Heart right ventricle (tissue), 16 donors: ENCODE measurements at places on chromosomes 1 and 21. TPM values are rescaled to one million over a fixed set of nuclear protein-coding genes. Genes with fewer than 3 reads are reported as not detected.

GCSAML gene
- not detected for polyA plus RNA-seq

DNA sequence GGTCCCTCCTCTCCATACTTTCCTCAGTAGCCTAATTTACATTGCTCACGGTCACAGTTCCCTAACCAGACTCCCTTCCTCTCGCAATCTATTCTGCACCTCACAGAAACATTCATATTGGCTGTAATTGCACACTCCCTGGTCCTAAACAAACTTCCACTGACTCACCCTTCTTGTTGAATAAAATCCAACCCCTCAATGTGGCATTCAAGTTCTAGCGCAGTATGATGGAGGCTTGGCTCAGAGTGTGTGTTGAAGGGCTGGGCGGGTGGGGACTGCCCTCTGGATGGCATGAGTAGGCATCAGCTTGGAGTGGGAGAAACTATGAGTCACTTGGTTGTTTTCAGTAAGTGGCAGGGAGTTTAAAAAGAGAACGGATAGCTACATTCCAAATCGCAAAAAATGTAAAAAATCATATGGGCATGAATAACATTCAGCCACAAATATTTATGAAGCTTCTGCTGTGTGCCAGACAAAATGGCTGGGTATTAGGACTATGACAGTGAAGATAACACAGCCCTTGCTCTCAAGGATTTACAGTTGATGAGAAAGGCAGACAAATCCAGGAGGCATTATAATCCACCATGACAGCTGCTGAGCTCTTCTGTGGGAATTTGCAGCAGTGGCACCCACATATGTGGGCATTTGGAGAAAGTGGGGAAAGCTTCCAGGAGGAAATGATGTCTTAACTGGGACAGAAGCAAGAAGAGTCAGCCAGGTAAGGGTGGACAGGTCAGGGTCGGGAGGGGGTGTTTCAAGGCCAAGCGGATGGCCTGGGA, 42.2 kb upstream of the LYST start:
- no peak for DNase-seq

DNA sequence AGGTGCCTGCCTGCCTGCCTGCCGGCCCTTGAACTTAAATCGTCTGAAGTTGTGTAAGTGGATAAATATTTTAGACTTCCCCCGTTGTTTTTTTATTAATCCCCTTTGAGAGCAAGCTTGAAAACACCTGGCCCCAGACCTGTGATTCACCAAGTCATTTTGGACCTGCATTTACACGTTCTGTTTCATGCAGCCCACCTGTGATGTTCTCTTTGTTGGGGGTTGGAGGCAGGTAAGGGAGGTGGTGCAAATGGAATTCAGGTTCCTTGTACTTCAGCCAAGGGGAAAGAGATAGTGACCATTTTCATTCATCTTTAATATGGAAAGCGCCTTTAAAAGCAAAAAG, 1.2 kb downstream of the SLC37A1 start:
- DNase-seq, result no peak

DNA sequence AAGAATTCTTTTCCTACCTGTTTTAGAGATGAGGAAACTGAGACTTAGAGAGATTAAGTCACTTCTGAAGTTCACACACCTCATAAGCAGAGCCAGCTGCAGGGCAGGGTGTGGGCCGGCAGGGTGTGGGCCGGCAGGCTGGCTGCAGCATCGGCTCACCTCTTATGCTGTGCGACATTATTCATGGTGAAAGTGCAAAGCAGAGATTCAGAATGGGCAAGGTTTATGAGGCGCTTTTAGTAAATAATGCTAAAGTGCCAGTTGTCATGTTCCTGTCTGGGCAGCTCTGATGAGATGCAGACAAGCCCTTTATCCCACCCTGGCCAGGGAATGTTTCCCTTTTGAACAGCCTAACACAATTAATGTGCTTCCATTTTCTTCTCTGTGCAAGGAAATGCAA, 14.6 kb downstream of the MAB21L3 start:
- no peak for DNase-seq

SLC22A15 gene
- polyA plus RNA-seq, result 6.7 TPM

- no peak for DNase-seq
These were observed 77.2 kb downstream of the NRIP1 start for GRCh38 chr21:14987370-14988170.

DNM3 gene
- polyA plus RNA-seq, result 2.7 TPM

DNA sequence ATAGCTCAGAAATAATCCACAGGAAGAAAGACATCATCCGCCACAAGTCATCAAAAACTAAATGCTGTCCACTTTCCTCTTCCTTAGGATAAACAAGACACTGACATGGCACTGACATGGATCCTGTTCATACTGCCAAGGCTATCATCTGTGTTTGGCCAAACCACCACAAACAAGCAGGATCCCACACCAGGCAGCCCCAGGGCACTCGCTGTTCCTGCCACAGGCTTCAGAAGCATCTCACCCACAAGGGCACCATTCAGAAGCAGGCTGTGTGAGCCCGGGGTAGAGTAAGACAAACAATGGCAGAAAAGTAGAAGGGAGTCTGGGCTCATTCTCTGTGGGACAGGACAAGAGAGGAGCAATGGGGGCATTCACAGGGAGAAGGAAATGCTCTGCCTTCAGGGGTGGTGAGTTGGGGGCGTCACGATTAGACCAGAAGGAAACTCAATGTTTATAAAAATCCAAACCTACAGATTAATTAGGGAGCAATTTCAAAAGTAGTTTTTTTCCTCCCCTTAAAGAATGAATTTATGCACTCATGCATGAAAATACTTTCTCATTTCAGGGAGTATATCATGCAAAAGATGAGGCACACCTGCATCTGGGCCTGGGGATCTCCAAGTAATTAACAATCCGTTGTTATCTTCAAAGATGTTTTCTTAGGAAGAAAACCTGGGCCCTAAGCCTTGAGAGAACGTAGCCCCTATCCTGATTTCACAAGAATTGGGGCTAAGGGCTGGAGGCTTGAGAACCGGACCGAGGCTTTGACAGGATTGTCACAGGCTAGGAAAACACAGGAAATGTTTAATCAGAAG, 43.3 kb upstream of the ATP1A1 start:
- DNase-seq, result no peak

LORICRIN gene
- polyA plus RNA-seq, result not detected

- no peak for DNase-seq
These were observed 69.1 kb upstream of the TEKT2 start for GRCh38 chr1:36014722-36015220.

ADAMTSL4 gene
- 71.4 TPM for polyA plus RNA-seq

GRCh38 chr1:160910170-160910750, 25.3 kb upstream of the ITLN1 start:
- DNase-seq, result no peak

DNA sequence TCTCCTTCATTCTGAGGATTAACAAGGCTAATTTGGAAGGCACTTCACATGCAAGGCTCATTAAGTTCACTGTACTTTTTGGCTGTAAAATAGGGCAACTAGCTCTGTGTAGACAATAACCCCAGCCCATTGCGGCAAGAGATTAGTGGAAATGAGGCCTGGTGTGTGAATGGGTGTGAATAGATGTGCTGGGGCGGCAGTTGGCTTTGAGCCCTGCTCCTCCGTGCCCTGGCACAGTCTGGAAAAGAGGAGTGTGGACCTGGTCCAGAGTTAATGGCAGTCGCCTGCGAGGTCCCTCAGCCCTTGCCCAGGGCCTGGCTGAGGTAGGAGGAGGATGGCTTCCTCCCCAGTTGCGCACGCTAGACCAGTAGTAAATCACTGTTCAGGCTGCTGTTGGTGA, 4.8 kb downstream of the KISS1 start:
- DNase-seq, result no peak

RHCE gene
- polyA plus RNA-seq, result 0.17 TPM

OR2L3 gene
- not detected for polyA plus RNA-seq

DNA sequence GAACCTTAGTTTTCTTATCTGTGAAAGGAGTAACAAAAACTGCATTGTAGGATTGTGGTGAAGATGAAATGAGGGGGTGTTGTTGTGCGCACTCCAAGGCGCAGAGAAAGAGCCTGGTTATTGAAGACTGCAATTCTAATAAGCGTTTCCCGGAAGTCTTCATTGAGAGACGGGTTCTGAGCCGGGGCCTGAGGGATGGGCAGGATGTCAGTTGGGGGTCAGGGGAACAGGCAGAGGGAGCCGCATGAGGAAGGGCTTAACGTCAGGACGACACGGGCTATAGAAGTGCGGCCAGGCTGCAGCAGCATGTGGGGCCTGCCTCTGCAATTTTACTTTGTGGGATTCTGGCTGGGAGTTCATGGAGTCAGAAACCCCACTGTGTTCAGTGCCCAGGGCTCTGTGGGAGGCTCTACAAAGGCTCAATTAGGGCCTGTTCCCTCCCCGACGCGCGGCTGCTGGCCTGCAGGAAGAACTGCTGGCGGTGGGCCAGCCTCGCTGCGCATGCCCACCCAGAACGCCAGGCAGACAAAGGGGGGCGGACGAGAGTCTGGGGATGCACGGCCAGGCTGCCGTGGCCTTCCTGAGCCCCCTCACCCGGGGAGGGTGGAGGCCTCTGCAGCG, 20.7 kb downstream of the TRIM62 start:
- peak; percentile 81 for DNase-seq
